ENCODE measurements at places on chromosomes 12 and 14.
A peak's percentile ranks its signal among the peaks of the same experiment; 100 is the strongest.

GRCh38 chr12:48580831-48581230 lies 11.0 kb upstream of the LALBA start:
- peak; percentile 47 for DNase-seq

DNA sequence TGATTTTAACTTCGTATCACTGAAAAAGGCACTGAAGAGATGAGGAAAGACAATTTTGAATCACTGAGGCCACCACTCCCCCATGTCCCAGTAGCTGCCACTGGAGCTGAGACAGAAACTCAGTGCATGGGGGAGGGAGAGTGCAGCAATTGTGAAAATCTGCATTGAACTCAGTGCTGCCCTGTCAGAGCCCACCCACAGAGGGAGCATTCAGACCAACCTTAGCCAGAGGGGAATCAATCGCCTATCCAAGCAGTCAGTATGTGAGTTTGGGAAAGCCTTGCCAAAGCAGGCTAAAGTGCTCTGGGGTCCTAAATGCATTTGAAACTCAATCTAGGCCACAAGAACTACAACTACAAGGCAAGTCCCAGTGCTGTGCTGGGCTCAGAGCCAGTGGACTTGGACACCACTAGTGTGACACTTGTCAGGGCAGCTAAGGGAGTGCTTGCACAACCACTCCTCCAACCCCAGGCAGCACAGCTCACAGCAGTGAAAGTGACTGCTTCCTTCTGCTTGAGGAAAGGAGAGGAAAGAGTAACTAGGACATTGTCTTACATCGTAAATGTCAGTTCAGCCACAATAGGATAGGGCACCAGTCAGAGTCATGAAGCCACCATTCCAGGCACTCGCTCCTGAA lies 13.3 kb downstream of the RNASE3 start:
- DNase-seq, result no peak

GRCh38 chr14:92677087-92677668 lies 71.2 kb downstream of the LGMN start:
- DNase-seq, result no peak

- no peak for DNase-seq
Measured at GRCh38 chr14:56357428-56357827, 222.2 kb upstream of the TMEM260 start.

DNA sequence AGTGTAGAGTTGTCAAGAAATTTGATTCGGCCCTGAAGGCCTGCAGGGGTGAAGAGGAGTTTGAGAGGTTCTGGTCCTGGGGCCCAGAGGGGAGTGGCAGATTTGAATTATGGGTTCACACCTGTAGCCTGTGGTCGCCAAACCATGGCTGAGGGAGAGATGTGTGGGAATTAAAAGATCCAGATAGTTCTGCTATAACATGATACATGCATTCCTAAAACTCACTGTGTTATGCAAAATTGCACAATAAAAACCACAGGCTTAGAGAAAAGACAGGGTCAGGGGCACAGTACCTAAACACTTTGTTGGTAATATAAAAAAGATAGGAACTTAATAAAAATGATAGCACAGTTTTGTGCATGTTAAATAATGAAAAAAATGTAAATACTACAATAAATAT lies 106.2 kb downstream of the TMEM30B start:
- DNase-seq, result peak; percentile 49

DNA sequence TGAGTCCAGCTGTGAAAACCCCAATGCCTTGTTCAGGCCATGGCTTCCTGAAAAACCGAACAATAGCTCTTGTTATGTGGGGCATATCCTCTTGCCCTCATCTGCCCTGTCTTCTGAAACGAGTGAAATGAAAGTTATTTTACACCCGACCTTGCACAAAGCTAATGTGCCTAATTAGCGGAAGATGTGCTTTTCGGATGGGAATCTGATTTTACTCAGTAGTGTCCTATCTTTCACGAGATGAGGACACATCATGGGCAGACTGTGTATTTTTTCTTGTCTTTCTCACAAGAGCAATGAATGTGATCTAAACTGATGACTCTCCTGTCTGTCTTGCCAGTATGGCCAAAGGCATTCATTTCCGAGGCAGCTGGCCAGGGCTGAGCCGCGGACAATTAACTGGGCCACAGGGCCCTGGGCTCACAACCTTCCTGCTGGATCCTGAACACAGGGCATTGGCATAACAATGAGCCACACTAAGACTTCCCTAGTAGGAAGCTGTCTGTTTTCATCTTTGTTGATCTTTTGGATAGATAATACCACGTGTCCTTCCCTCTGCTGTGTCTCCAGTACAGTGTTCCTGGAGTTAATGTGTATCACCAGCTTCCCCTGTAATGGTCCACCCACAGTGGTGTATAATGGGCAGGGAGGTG lies 86.0 kb upstream of the HIF1A start:
- peak; percentile 48 for DNase-seq

- DNase-seq, result no peak
Measured at GRCh38 chr14:99177046-99177655, 94.8 kb downstream of the BCL11B start.

- DNase-seq, result no peak
Measured at GRCh38 chr14:24712374-24712773, 78.4 kb upstream of the GZMB start.

GRCh38 chr14:81971911-81972310 lies 438.3 kb upstream of the SEL1L start:
- no peak for DNase-seq

- DNase-seq, result no peak
Measured at GRCh38 chr12:63900922-63901793, 56.7 kb downstream of the SRGAP1 start.

- DNase-seq, result no peak
Measured at GRCh38 chr12:59678759-59679411, 83.1 kb downstream of the SLC16A7 start.

GRCh38 chr14:98217530-98217929 lies 1054.5 kb downstream of the BCL11B start:
- DNase-seq, result no peak

DNA sequence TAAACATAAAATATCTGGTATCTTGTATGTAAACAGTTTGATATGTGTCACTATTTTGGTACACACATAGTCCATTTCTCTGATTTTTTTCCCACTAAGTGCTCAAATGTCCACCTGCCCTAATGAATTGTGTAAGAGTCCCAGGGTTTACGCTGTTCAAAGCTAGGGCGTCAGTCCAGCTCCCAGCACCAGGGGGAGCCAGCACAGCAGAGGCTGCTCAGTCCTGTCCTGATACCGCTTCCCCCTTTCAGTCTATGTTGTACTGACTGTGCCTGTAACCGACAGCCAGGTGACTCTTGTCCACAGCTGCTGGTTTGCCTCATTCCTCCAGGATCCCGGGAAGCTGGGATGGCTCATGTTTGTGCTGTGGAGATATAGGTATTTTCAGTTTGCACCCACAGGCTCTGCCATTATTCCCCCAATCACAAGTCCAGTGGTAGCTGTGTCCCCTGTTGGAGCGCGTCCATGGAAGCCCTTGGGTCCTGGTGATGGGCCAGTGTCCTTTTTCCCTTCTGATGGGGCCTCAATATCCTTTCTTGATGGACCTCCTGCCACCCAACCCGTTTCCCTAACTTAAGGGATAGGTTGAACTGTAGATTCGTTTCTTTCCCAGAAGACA lies 242.0 kb downstream of the NEDD1 start:
- DNase-seq, result peak; percentile 58

- peak; percentile 73 for DNase-seq
Measured at GRCh38 chr14:32201816-32202490, at the start of gene RNU6-7. RNU6-7 (plus strand) TSS chr14:32202045.

GRCh38 chr14:91204657-91205056 lies 39.8 kb downstream of the GPR68 start:
- DNase-seq, result no peak

GRCh38 chr12:75389061-75389460 lies 1.8 kb upstream of the GLIPR1L2 start:
- DNase-seq, result peak; percentile 77

- peak; percentile 54 for DNase-seq
Measured at GRCh38 chr14:27528328-27528727, 930.5 kb upstream of the NOVA1 start.

DNA sequence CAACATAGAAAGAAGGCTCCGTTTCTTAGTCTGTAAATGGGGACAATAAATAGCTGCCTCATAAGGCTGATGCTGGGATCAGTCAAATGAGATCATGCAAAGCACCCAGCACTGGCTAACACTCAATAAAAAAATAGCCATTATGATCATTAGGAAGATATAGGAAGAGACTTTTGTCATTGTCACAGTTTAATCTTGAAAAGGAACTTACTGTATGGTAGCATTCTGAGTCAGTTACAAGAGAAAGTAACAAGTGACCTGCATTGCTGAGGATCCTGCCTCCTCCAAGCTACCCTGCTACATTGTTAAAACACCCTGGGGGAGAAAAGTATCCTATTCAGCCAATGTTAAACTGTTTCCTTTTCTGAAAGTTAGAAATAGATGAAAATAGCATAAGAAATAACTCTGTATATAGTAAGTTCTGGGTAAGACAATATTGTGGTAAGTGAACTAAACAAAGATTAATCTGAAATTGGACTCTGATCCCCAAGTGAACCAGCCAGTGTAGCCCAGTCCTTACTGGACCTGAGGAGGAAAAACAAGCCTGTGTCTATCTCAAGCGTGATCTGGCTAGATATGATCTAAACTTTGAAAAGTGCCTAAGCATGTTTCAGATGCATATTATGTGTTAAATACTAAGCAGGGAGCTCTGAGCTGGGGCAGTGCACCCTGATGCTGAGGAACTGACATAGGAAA lies 3.6 kb upstream of the NUDT4 start:
- no peak for DNase-seq

- no peak for DNase-seq
Measured at GRCh38 chr14:71597287-71597920, 334.8 kb upstream of the RGS6 start.

DNA sequence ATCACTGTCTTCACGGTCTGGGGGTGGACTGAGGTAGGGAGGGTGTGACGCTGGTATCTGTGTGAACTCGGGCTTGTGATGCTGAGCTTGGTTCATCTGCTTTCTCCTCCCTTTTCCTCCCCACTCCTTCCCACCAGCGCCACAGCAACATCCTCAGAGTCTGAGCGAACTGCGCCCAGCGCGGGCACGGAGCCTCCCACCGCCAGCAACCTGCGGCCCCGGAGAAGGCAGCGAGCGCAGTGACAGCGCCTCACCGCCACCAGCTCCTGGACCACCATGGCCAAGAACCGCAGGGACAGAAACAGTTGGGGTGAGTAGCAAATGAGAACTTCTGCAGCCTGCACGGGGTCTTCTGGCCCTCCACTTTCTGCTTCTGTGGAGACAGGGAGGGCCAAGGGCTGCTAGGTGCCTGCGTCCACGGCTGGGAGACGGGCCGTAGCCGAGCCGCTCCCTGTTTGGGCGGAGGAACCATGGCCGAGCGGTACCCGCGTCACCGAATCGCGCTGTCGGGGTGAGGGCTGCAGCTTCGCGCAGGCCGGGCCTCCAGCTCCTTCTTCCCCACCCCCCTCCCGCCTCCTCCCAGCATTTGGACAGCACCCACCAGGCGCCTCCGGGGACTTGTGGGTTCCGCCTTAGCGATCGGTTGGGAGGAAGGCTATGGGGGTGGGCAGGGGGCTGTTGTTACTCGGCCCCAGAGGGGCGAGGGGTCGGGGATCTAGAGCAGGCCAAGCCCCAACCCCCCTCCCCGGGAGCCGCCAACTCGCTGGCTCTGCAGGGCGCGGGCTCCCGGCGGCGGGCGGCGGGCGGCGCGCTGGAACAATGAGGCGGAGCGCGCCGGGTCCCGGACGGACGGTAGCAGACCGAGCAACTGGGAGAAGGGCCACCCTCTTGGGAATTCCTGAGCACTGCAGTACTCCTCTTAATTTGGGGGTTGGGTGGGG lies at the start of gene ATL1:
Gene ATL1 (plus strand): TSS at position 156 of the 941 bp plus-strand sequence. CDS start 121 bp downstream, at position 277.
- DNase-seq, result peak; percentile 46

DNA sequence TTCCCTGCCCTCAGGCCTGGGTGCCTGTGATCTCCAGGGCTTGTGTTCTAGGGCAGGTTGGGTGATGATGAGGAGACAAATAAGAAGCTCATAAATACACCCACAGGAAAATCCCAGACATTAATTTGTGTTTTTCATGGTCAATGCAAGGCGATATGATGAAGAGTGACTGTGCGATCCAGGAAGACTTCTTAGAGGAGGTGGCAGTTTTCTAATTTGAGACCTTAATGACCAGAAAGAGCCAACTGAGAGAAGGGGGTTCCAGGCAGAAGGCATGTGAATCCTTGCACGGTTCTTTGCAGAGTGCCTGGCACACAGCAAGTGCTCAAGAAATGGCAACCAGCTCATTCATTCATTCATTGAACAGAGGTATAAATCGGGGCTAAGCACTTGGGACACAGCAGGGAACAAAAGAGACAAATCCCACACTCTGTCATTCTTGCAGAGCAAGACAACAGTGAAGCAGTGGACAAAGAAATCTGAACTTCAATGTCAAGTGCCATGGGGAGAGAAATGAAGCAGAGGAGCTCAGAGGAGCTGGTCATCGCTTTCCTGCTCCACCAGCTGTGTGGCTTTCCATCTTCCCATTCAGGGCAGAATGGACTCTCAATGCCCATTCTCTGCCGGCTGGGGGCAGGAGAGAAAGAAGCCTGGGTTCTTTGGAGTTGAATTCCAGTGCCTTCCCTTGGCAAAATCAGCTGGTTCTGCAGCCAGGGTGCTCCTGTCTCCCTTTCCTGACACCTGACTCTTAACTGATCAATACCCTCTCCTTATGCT lies 128.3 kb downstream of the AACS start:
- DNase-seq, result no peak

- no peak for DNase-seq
Measured at GRCh38 chr14:96299441-96299840, 43.4 kb downstream of the BDKRB1 start.

DNA sequence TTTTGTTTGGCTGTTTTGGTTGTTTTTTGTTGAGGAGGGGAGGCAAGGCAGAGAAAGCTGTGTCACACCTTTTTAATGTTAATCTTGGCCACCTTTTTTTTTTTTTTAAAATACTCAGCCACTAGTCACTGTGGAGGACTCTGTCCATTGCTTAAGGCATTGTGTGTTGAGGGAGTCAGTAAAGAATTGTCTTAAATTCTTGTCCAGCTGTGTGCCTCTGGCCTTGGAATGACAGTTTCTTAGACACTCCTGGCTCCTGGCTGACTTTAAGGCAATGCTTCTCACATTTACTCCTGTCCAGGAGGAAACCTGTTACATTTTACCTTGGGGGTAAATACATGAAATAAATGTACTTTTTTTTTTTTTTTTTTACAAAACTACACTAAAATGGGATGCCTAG lies 18.1 kb upstream of the SMCO2 start:
- DNase-seq, result no peak

- DNase-seq, result peak; percentile 47
Measured at GRCh38 chr12:77118696-77119095, 53.3 kb upstream of the E2F7 start.

- no peak for DNase-seq
Measured at GRCh38 chr14:95445161-95445560, 71.3 kb downstream of the SYNE3 start.

DNA sequence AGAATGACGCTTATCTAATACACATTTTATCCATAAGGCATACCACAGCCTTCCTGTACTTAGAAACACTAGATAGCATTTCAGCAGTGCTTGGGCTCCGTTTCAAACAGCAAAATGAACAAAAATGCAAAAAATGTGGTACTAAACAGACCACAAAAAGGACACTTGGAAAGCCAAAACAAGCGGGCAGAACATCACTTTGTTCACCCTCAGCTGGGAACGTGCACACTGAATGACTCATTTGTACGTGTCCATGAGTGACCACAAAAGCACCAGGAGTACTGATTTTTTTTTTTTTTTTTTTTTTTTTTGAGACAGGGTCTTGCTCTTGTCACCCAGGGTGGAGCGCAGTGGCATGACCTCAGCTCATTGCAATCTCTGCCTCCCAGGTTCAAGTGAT lies 8.9 kb upstream of the FOXN3 start:
- DNase-seq, result peak; percentile 99
